ENCODE measurements at places on chromosomes 6 and 20.

GRCh38 chr6:156657296-156657695 lies 119.9 kb upstream of the ARID1B start:
- no peak for DNase-seq

DNA sequence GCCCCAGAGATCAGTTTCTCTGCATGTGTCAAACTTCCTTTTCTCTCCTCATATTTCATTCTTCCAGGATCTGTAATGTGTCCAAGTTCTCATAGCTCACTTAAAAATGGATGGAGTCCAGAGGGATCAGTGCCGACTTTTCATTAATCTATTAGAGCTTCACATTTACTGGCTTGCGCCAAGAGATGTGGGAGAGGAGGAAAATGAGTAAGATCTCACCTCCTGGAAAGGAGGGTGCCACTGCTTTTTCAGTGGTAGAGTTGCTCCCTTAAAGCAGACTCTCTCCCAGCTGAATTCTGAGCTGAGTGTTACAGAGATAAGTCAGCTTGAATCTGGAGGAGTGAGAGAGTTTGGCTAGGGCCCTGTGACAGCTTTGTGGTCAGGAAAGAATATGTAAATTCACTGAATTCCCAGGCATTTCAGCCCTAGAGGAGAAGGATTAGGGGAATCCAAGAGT lies 175.9 kb downstream of the SOX4 start:
- peak; percentile 75 for DNase-seq

DNA sequence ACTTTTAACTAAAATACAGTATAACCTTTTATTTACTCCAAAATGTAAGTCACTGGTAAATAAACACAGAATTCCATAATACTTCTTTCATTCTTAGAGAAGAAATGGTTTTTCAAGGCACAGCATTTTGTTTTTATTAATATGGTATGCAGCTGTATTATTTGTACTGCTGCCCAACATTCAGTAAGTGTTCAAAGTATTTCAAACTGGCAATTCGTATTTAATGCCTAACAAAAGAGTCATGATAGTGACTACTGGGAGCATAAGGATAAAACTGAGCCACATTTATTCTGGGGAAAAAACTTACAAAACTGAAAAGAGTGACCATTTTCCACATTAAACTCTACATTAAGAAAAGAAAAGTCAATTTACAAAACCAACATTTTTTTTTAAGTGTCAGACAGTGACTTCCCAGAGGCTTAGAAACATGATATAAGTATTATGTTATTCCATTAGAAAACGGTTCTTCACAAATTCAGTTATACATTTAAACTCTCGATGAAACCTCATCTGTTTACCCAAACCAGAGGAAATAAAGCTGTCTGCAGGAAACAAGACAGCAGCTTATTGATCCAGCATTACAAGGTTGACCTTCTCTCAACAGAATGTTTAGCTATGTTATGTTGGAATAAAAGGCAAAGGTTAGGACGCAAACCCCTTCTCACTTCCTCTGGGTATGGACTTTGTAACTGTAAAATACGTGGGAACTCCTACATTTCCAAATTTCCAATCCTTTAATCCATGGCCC lies 24.3 kb downstream of the EPB41L2 start:
- DNase-seq = no peak

- DNase-seq = no peak
These were observed 98.6 kb downstream of the CDH4 start for GRCh38 chr20:61350500-61351250.

GRCh38 chr6:149918151-149918905 lies 4.6 kb downstream of the RAET1G start:
- no peak for DNase-seq

GRCh38 chr6:68196645-68197044 lies 438.4 kb upstream of the ADGRB3 start:
- DNase-seq = no peak

- no peak for DNase-seq
These were observed 206.2 kb upstream of the TCF21 start for GRCh38 chr6:133682506-133683307.

DNA sequence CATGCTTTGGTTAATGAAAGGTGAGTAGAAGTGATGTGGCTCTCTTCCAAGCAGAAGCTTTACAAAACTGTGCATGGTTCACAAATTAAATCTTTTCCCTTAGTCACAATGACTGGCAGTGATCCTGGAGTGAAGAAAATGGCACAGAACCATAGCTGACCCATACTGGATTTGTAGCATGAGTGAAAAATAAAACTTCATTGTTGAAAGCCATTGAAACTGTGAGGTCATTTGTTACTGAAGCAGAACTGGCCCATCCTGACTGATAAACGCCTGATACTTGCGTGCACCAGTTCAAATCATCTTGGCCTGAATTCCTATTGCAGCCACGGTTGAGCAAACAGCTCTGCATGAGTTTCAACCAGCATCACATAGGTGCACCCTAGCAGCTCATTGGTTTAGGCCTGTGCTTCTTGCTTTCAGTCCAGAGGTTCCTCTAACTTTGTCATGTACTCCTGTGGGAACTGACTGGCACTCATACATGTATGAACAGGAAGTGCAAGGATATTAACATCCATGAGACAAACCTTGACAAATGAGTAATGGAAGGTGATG lies 40.5 kb downstream of the SAMD5 start:
- no peak for DNase-seq

DNA sequence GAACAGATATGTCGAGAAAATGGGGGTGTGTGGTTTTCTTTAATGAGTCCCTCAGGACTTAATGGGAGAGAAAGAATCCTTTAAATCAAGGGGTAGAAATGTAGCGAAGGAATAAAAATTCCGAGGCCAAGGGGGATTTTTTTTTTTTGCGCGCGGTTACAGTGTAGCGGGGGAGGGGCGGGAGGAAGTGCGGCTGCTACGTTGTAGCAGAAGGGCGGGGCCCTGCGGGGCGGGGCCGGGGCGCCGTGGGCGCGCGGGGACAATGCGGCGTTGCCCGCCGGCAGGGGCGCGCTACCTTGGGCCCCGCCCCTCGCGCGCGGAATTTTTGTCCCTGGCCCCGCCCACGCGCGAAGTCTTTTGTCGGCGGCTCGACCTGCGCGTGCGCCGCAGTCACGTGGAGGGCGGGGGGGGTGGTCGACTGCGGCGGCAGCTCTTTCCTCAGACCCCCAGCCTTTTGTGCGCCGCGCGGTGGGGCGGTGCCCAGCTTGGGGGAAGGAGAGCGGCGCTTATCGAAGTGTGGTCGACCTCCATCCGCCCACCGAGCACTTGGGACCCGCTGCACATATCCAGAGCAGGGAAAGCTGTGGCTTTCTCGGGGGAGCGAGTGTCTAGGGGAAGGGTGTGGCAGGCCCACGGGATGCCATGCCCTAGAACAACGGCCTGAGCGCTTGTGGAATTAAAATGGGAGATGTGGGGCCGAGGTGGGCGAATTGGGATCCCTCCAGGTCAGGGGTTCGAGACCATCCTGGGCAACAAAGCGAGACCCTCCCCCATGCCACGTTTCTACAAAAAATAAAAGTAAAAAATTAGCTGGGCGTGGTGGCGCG lies 1.3 kb downstream of the TUBB start:
- DNase-seq = no peak

DNA sequence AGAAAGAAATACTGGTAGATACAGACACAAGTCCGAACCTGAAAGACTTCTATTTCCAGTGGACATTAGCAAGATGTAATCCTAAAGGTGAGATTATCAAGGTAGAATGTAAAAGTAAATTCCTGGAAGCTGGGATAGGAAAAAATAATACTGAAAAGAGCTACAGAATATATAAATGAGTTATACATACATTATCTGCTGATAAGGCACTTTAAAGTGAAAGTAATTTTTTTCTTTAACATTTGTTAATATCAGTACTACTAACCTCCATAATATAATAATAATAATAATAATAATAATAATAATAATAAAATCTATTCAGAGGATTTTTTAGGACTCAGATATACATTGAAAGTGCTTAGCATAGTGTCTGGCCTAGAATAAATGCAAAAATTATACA lies 102.5 kb downstream of the RFX6 start:
- DNase-seq = no peak

DNA sequence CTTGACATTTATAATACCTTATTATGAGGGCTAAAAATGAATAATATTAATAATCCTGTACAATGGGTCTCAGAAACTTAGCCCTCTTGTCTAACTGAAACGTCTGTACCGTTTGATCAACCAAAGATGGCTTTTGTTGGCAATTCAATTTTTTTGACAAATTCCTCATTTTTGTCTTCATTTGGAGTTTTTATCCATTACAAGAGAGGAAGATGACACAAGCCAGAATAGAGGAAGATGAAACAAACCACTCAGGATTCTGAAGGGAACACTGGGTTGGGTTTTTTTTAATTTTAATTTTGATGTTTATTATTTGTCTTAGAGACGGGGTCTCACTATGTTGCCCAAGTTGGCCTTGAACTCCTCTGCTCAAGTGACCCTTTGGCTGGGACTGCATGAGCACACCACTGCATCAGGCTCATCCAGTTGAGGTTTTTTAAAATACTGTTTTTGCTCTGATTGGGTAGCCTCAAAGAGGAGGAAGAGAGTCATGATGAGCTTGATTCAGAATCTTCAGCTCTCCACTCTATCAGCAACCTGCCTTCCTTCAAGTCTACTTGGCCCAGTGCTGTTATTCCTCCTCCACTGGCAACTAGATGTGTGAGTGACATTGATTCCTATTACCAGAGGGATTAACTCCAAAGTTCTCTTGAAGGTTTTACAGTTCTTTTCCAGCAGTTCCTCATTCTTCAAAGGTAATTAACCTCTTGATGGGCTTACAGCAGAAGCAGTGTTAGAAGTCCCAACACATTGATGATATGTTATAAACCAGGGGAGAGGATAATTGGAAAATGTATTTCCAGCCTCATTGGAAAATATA lies 71.3 kb downstream of the ATXN1 start:
- DNase-seq = no peak

- DNase-seq = no peak
These were observed 467.2 kb upstream of the CHD6 start for GRCh38 chr20:42085366-42085765.

DNA sequence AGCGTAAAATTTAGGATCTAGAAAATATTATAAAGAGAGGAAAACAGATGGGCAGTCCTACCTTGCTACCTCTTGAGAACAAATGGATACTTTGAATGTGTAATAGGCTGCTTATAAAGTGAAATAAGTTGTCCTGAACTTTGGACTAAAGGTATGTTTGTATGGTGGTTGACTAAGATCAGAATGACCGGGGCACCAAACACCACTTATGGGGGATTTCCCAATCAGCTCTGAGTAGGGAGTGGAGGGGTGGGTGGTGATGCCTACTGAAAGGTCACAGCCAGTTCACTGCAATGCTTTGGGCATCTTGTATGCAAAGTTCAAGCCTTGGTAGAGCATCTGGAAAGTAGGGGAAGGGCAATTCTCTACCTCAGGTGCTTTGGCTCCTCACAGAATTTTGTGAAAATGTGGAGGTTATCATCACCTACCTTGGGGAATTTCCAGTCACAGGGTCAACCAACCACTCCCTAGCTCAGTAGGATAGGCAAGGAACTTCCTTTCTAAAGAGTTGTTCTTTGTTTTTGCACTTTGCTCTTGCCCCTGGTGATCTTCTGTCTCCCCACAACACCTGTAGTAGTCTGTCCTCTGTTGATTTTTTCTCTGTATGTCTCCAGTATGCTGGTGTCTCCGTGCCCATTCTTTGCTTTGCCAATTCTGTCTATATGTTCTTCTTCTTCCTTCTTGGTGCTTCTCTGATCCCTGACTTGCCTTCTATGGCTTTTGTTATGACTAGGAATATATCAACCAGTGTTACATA lies at the start of gene TRIM31:
Gene TRIM31 (minus strand): TSS at position 88 of the 757 bp plus-strand sequence. CDS start 285 bp downstream, outside the sequence.
- no peak for DNase-seq

- DNase-seq = no peak
These were observed 64.8 kb downstream of the GRIK2 start for GRCh38 chr6:101458336-101458735.

GRCh38 chr20:33853507-33853813 lies 42.3 kb downstream of the CHMP4B start:
- no peak for DNase-seq

DNA sequence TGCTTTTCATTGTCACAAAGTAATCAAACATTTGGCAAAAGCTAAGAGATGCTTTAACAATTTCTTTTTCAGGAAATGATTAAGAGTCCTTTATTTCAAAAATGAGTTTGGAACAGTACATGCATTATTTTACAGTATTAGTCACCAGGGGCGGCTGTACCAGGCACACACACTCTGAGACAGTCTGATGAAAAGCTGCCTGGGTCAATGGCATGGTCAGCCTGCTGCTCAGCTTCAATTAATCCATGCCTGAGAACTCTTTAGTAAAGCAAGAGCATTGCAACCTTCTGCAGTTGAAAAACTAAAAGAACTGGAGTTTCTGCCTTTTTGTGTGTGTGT lies 105.5 kb downstream of the TULP4 start:
- no peak for DNase-seq

GRCh38 chr6:3236005-3236404 lies 8.6 kb upstream of the TUBB2B start:
- no peak for DNase-seq

- no peak for DNase-seq
These were observed 7.4 kb upstream of the PCK1 start for GRCh38 chr20:57553376-57554018.

DNA sequence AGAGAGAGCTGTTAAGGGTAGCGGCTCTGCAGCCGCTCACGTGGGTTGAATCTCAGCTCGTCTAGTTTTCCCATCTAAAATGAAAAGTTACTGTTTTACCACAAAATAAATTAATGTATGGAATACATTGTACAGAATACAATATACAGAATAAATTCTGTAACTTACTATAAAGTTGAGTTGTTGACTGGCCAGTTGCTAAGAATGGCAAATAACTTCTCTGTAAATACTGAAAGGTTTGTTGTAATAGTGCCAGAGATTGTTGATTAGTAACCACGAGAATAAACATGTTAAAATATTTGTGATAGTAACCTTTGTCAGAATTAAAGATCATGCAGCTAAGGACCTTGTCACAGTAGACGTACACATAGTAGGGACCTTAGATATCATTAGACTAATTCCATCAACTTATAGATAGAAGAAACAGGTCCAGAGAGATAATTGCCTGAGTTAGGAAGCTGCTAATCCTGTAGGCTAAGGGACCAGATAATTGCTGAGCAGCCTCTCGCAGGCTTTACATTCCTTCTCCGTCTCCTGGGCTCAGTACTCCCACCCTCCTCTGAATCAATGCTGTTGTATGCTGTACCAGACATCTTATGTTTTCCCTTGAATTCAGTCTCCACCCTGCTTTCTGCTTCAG lies 544 bp upstream of the NRM start:
- no peak for DNase-seq

- DNase-seq = no peak
These were observed 16.8 kb downstream of the SLC17A2 start for GRCh38 chr6:25913741-25914140.

DNA sequence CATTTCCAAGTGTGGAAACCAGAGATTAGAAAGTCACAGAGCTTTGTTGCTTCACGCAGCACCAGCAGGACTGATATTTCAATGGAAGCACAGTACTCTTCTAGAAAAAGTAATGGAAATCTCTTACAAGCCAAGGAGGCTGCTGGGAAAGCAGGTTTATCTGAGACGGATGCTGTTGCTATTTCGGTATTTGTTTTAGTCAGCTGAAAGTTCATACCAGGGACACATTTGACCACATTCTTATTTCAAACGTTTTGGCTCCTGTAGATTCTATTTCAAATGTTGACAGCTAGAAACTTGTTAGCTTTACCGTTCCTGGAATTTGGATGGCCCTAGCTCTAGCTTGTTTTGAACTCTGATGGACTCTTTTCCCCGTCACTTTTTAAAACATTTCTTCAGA lies 3.7 kb upstream of the TMEM242 start:
- no peak for DNase-seq

- DNase-seq = no peak
These were observed 107.8 kb upstream of the SHLD1 start for GRCh38 chr20:5642155-5642981.

GRCh38 chr20:9978397-9979004 lies 56.3 kb upstream of the ANKEF1 start:
- DNase-seq = peak; percentile 76
